HFFc6 (cell line): ENCODE measurements at places on chromosomes 7 and 10.
A peak's percentile ranks its signal among the peaks of the same experiment; 100 is the strongest.

DNA sequence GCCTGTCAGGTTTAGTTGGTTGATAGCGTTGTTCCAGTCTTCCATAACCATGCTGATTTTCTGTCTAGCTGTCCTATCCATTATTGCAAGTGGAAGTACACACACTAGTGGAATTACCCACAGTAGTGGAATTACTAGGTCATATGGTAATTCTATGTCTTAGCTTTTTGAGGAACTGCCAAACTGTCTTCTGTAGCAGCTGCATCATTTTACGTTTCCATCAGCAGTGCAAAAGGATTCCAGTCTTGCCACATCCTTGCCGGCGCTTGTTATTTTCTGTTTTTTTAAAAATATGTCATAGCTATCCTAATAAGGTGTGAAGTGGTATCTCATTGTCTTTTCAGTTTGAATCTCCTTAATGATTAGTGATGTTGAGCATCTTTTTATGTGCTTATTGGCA lies 17.2 kb upstream of the RHBDD2 start:
- no peak for DNase-seq

GRCh38 chr7:43584195-43584586 lies 1.3 kb downstream of the STK17A start:
- DNase-seq: peak; percentile 62

GRCh38 chr7:24817339-24817738 lies 60.1 kb upstream of the GSDME start:
- no peak for DNase-seq

DNA sequence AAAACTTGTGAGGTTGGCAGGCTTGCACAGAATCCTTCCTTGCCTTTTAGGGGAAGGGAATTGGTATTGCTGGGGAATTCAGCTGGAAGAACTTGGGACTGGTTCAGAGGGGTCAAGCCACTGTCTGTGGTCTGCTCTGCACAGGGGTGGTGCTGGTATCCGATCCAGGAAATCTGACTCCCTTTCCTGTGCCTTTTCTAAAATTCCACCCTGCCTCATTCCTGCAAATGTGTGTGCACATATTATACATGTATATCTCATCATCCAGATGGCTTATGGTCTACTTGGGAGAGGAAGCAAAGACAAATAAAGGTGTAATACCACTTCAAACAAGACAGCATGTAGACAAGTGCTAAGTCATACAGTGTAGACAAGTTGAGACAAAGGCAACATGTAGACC lies 14.3 kb downstream of the UBTD1 start:
- no peak for DNase-seq

DNA sequence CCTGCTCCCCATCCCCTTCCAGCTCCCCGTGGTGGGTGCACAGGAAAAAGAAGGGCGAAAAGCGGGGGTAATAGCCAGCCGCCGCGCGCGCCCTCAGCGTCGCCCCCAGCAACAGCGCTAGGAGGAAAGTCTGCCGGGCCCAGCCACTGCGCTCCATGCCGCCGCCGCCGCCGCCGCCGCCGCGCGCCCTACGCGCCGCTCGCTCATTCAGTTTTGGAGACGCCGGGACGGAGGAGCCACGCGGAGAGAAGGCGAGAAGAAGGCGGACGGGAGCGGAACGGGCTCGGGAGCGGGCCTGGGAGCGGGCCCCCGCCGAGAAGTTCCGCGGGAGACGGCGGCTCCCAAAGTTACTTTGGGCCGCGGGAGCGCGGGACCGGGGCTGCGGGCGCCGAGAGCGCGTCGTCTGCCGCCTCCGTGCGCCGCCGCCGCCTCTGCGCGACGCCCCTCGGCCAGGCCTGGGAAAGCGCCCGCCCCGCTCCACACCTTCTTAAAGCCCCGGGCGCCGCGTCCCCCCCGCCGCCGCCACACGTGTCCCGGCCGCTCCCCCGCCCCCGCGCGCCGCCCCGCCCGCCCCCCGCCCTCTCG lies at the start of gene RELN:
Gene RELN (minus strand): TSS at position 459 of the 585 bp plus-strand sequence. CDS start 302 bp downstream, at position 157.
- DNase-seq: no peak

DNA sequence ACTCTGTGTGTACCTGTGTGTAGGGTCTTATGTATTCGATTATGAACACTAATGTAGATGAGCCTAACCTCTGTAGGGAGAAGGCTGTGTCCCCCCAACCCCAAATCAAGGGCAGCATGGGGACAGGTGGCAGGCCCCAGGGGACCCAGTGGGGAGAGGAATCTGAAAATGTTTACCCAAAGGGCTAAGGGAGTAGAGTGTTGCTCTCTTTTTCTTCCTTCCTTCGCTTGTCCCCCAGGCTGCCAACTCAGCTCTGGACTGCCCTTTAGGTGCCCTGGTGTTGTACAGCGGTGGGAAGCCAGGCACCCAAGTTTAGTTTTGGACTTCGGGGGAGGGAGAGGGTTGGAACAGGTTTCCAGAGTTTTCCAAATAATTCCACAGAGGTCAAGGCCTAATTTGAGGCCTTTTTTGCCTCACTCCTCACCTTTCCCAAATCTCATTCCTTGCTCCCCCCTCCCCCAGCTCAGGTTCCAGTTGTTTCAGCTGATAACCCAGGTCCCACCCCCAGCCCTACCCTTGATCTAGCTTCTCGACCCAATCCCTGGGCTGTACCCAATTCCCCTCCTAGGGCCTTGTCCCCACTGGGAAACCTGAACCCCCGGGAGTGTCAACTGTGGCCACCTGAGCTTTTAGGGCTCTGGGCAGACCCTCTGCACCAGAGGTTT lies 9.1 kb upstream of the PAX2 start:
- DNase-seq: no peak

DNA sequence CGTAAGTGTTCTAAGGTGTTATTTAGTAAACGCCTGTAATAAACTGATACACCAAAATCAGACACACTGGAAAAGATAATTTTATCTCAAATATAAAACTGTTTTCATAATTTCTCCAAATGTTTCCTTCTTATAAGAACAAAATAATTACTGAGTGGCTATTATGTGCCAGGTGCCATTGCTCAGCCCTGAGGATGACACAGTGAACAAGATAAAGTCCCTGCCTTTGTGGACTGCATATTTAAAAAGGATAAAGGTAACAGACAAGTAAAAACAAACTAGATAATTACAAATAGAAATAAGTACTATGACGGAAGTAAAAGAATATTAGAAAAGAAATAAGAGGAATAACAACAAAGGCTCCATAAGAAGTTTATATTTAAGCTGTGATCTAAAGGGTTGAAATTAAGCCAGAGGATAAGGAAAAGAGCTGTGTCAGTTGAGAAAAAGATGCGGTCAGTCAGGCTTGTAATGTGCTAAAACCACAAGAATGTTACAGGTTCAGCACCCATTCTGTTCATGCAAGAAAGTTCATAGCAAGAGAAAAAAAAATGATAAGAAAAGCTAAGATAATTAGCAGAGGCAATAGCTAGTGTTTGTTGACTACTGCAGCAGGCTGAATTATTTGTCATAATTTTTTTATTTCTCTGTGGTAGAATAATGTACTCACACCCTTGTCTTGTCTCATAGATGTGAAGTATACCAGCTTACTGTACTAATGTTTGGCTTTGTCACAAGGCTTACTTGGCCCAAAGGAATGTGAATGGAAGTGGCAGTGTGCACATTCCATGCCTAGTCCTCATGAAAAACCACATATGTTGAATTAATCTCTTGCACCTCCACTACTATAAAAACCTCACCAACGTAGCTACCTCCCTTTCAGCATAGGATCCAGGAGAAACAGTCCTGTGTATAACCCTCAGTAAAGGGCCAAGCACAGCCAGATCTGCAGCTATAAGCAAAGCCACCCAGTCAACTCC lies 75.1 kb downstream of the CRPPA start:
- DNase-seq: peak; percentile 73

GRCh38 chr7:3056234-3057065 lies 12.8 kb upstream of the CARD11 start:
- no peak for DNase-seq

DNA sequence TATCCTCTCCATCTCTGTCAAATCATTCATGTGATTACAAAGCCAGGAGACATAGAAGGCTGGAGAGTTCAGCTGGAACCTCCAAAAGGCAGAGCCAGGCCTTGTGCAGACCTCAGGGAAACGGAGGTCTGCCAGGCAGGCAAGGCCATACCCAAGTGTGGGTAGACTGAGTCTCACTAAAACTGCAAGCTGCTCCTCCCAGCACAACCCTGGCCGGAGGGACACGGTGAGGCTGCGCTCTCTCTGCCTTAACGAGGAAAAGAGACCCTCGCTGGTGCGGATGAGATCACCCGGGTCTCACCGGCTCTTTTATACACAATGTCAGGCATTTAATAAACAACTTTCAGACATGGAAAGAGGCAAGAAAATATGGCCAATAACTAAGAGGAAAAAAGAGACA lies 66.1 kb upstream of the INPP5A start:
- DNase-seq: no peak

GRCh38 chr7:65974876-65975275 lies 7.1 kb downstream of the GUSB start:
- DNase-seq: no peak

GRCh38 chr7:6444516-6445269 lies 3.1 kb downstream of the DAGLB start:
- no peak for DNase-seq
